ENCODE measurements at places on chromosomes 2 and 18. TPM values are rescaled to one million over a fixed set of nuclear protein-coding genes. Genes with fewer than 3 reads are reported as not detected.
A peak's percentile ranks its signal among the peaks of the same experiment; 100 is the strongest.

The DNAH6 gene
- 2.0 TPM for total RNA-seq

- no peak for DNase-seq
Observed at GRCh38 chr18:46156843-46157242, 52.7 kb downstream of the HAUS1 start.

GRCh38 chr2:86636842-86637241 lies 13.2 kb upstream of the RNF103 start:
- no peak for DNase-seq

- DNase-seq = peak; percentile 70
Observed at GRCh38 chr2:199603721-199604291, 146.1 kb upstream of the SATB2 start.

The AGFG1 gene
- total RNA-seq = 90.3 TPM

DNA sequence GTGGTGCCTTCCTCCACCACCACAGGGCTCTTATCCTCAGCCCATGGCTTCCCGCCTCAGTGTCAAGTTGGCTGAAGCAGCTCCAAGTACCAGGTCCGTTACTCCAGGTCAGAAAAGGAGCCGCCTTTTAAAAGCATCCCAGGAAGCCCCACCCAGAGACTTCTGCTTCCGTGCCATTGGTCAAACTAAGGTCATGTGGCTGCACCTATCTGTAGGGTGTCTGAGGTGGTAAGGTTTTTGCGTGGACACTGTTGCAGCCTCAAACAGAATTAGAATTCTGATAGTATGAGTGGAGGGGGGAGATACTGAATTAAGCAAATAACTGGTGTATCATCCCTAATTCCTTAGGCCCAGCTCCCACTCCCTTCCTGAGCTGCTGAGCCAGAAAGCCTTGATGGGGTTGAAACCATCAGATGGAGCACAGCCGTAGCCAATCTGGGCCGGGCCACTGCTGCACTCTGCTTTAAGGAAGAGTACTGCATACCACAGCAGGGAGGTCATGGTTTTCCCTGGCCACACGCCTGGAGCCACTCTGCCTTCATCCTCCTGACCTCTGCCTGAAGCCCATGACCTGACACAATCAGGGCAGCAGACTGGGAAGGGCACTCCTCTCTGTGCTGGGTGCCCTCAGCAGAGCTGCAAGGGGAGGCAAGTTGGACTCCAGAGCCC lies 8.4 kb downstream of the TMEM247 start:
- no peak for DNase-seq

The KIAA2012 gene
- total RNA-seq = 0.86 TPM

GRCh38 chr2:234603619-234604018 lies 106.7 kb upstream of the ARL4C start:
- no peak for DNase-seq

The SLC16A14 gene
- total RNA-seq = 1.2 TPM

- DNase-seq = no peak
Observed at GRCh38 chr18:23809415-23809814, 120.2 kb downstream of the LAMA3 start.

DNA sequence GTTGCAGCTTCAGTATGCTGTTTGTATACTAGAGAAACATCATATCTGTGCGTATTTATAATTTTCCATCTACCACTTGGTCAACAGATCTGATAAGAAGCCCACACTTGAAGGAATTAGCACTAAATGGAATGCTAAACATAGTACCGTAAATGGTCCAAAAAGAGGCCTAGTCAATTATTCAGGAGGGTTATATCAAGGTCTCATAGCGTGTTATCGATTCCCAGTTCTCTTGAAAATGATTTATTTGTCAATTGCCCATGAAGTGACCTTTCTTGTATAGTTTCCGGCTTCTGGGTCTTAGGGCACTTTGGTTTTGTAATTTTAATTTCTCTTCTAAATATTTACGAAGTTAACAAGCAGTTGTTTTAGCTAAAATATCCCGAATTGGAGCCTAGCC lies 18.4 kb downstream of the SH3RF3 start:
- DNase-seq = no peak

The THOC1 gene
- total RNA-seq = 65.6 TPM

DNA sequence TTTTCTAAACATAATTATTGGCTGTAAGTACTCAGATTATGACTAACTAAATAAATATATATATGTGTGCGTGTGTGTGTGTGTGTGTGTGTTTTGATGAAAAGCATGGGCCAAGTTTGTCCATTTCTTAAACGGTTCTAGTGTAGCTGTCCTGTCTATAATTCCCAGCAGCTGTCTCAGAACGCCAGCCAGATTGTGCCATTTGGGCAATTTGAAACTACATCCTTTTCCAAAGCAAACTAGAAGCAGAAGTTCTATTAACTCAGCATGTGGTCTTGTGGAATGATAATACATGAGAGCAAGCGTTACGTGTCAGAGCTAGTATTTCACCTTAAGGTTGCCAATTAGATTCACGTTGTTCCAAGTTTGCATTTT lies 1.7 kb downstream of the ARHGAP28 start:
- no peak for DNase-seq

DNA sequence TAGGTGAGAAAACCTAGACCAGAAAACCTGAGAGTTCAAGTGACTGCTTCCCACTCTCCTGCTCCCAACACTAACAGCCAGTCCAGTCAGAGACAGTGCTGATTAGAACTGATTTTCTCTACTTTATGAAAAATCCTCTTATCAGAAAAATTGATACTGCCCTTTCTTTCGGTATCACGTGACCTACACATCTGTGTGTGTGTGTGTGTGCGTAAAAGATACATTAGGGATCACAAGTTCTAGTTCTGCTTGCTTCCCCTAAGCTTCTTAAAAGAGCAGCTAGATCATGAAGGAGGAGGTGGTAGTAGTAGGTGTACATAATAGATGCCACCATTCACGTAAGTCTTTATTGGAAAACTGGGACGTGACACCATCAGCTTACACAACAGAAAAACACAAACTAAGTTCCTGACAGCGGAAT lies 1.5 kb downstream of the ARL5A start:
- no peak for DNase-seq

The TCF7L1 gene
- total RNA-seq = 90.6 TPM

GRCh38 chr18:78271790-78272189 lies 707.8 kb upstream of the SALL3 start:
- DNase-seq = no peak

DNA sequence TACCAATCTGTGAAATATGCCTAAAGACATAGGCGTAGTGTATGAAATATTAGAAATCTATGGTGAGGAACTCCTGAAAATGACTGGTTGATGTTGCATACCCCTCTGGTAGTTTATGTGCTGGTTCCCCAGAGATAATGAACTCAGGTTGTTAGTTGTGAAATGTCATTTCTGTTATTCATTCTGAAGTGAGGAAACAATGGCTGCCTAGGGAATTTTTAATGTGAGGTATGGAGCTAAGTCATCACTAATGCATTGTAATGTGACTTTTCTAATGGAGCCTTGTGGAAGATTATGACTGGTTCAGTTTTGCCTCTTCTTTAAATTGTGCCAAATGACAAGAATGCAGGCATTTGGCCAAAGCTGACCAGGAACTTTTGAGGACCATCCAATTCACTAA lies 61.6 kb upstream of the RAB27B start:
- DNase-seq = no peak

- no peak for DNase-seq
Observed at GRCh38 chr2:236376566-236377244, 112.5 kb upstream of the ASB18 start.

- peak; percentile 89 for DNase-seq
Observed at GRCh38 chr18:2570772-2571199, 519 bp downstream of the METTL4 start.

The POTEC gene
- 2.5 TPM for total RNA-seq

The NBEAL1 gene
- 20.4 TPM for total RNA-seq

DNA sequence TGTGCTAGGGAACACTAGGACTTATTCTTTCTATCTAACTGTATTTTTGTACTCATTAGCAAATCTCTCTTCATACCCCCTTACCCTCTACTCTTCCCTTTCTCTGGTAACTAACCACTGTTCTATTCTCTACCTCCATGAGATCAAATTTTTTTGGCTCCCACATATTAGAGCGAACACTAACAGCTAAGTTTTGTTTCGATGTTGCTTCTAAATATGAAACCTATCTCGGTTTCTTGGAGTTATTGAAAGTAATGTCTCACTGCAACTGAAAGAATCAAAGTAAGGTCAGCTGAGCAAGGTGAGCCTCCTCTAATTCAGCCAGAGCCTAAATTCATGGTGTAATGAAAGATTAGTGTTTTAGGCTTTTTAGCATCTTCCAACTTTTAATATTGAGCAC lies 957.6 kb downstream of the CPS1 start:
- no peak for DNase-seq

- no peak for DNase-seq
Observed at GRCh38 chr2:150119819-150120218, 367.6 kb downstream of the RND3 start.

The NAB1 gene
- total RNA-seq = 28.3 TPM

The NOSTRIN gene
- 0.42 TPM for total RNA-seq

DNA sequence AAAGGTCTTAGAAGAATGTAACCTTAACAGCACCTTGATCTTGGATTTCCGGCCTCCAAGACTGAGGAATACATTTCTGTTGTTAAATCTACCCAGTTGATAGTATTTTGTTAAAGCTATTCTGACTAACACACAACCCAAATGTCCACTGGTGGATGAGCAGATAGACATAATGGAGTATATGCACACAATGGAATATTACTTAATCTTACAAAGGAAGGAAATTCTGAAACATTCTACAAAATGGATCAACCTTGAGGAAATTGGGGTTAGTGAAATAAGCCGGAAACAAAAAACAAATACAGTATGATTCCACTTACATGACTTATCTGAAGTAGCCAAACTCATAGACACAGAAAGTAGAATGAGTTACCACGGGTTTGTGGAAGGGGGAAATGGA lies 168.7 kb downstream of the ZNF804A start:
- no peak for DNase-seq

- no peak for DNase-seq
Observed at GRCh38 chr2:176380341-176380740, 111.1 kb downstream of the MTX2 start.

DNA sequence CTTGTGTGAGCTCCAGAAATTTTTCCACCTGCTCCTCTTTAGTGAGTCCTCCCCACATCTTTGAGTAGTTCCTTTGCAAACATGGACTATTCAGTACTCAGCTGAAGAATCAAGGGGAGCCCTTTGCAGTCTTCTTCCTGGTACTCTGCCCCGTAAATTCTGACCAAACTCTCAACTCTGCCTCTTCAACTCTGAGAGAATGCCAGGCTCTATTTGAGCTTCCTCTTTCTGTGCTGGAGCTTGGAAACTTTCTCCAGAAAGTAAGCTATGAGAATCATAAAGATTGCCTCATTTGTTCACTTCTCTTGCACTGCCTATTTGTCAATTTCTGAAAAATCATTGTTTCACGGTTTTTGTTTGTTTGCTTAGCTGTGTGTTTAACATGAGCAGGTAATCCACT lies 7.4 kb upstream of the STAT4 start:
- DNase-seq = no peak

DNA sequence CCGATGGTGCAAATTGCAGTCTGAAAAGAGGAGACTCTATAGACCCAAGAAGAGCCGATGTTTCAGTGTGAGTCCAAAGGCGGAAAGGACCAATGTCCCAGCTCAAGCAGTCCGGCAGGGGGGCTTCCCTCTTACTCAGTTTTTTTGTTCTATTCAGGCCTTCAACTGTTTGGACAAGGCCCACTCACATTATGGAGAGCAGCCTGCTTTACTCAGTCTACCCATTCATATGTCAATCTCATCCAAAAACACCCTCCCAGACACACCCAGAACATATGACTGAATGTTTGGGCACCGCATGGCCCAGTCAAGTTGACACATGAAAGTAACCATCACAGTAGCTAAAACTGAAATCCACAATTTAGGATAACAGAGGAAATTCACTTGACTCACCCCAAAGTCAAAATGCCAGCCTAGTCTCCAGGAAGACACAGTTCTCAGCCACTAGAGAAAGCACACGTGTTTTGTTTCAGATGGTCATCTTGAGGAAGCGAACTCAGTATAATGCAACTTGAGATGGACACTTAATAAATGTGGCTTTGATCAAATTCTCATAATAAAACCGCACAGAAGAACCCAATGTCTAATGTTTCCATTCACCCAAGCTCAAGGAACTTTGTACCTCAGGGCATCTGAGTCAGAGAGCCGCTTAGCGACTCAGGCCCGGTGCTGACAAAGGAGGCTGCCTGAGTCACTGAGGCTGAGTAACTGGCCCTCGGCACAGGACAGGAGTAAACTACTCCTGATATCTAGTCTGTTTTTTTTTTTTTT lies 2.4 kb downstream of the FHL2 start:
- DNase-seq = no peak

The INHA gene
- total RNA-seq = 0.95 TPM

Data from endodermal cell (in vitro differentiated cells).